ENCODE measurements at places on chromosomes 11 and 22. TPM values are rescaled to one million over a fixed set of nuclear protein-coding genes. Genes with fewer than 3 reads are reported as not detected.

Gene IFITM1
- 0.20 TPM for total RNA-seq

Gene THY1
- total RNA-seq = 0.20 TPM

Gene GUCY1A2
- total RNA-seq = 0.22 TPM

Gene RPS3
- total RNA-seq = 2,222 TPM

Gene FAM83F
- total RNA-seq = not detected

Gene TEX54
- total RNA-seq = not detected

Gene PGA5
- not detected for total RNA-seq

Gene ACR
- total RNA-seq = 0.20 TPM

Gene CABP4
- 1.3 TPM for total RNA-seq

Measured in lung microvascular endothelial cell (primary cell).